Stimulated activated CD4-positive, alpha-beta T cell treated with anti-CD3 and anti-CD28 coated beads, TNF-alpha, amount 100 ng/mL, for 4 hours (primary cell): ENCODE measurements at places on chromosomes 2 and 18.

- no peak for DNase-seq
Measured at GRCh38 chr18:37452682-37453385, 112.8 kb downstream of the CELF4 start.

- DNase-seq = no peak
Measured at GRCh38 chr2:28108143-28108542, 217.6 kb downstream of the BABAM2 start.

GRCh38 chr2:162106146-162106551, 32.1 kb upstream of the DPP4 start:
- no peak for DNase-seq

- DNase-seq = no peak
Measured at GRCh38 chr18:21241301-21242048, 557 bp upstream of the GREB1L start.

GRCh38 chr2:225326969-225327368, 72.5 kb upstream of the NYAP2 start:
- DNase-seq = no peak

GRCh38 chr2:125901278-125901677, 754.7 kb upstream of the GYPC start:
- DNase-seq = no peak

GRCh38 chr2:24816404-24816803, 23.2 kb downstream of the CENPO start:
- no peak for DNase-seq

GRCh38 chr2:208879666-208880065, 473.1 kb downstream of the PTH2R start:
- no peak for DNase-seq

DNA sequence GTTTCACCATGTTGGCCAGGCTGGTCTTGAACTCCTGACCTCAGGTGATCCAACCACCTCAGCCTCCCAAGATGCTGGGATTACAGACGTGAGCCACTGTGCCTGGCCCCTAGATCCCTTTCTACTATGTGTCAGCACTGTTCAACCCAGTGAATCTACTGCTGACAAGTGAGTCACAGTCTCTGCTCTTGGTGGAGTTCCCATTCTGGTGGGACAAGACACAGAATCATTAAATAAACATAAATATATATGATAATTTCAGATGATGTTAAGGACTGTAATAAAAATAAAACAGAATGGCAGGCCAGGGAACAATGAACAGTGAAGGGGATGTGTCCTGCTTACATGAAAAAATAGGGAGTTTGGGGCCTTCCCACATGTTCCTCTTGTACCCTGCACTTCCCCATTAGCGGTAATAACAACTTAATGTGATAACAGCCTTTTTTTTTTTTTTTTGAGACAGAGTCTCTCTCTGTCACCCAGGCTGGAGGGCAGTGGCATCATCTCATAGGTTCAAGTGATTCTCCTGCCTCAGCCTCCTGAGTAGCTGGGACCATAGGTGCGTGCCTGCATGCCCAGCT, 112.2 kb downstream of the CPO start:
- no peak for DNase-seq

GRCh38 chr18:57801325-57801724, 1.8 kb downstream of the ATP8B1 start:
- no peak for DNase-seq

DNA sequence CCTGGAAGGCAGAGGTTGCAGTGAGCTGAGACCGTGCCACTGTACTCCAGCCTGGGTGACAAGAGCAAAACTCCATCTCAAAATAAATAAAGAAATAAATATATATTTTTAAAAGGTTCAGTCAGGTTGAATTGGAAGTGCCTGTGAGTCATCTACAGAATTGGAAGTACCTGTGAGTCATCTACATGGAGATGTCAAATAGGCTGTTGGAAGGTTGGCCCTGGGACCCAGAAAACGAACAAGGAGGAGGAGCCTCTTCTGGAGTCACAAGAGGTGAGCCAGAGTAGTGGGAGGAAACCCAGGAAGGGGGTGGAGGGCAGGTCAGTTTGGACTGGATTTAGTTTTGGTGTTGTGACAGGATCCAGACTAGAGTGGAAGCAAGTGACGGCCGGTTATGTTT, 15.2 kb upstream of the SCYGR1 start:
- no peak for DNase-seq

- no peak for DNase-seq
Measured at GRCh38 chr2:73037947-73038585, 33.4 kb downstream of the SFXN5 start.

- DNase-seq = no peak
Measured at GRCh38 chr2:36177282-36177681, 178.3 kb upstream of the CRIM1 start.

GRCh38 chr2:8539743-8540551, 141.9 kb upstream of the ID2 start:
- no peak for DNase-seq

- DNase-seq = no peak
Measured at GRCh38 chr2:242011991-242012764, 142.6 kb downstream of the RTP5 start.

GRCh38 chr18:23143016-23143814, 7.9 kb downstream of the CABLES1 start:
- DNase-seq = no peak

DNA sequence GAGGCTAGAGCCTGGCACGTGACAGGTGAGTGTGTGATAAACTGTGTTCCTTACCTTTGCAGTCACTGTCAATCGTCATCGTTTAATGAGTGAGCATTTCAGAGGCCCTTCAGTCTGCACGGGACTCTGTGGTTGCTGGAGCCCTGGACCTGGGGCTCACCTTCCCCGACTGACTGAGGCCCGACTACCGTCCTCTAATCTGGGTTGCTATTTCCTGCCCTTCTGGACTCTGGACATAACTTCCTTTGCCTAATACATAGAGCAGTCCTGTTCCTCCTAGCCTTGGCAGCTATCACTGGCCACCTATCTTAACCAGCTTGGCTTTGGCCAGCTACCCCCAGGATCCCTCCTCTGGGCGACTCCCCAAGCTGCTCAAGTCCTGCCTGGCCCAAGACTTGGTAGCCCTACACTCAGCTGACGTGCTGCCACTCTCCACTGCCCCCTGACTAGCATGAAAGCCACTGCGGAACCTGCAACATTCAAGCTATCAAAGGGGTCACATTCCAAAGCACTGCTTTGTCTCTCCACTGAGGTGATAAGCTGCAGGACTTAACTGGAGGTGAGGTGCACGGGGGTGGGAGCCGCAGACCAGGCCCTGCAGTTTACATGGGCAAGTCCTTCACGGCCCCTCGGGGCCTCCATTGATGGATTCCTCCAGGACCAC, 11.1 kb upstream of the RAB17 start:
- DNase-seq = no peak

DNA sequence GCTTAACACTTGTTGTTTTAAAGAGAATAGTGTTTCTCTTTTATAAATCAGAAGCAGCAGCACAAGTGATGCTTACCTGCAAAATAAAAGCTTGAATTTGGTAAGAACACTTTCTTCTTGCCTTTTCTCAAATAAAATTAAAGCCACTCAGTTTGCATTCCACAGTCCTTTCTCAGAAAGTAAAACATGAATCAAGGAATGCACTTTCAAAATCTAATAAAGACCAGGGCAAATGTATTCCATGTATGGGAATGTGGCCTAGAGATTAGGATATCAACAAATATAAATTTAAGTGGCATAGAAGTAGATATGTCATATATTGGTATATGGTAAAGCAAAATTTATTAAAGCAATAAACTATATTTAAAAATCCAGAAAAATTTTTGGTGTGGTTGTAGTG, 352.8 kb downstream of the THSD7B start:
- DNase-seq = no peak

DNA sequence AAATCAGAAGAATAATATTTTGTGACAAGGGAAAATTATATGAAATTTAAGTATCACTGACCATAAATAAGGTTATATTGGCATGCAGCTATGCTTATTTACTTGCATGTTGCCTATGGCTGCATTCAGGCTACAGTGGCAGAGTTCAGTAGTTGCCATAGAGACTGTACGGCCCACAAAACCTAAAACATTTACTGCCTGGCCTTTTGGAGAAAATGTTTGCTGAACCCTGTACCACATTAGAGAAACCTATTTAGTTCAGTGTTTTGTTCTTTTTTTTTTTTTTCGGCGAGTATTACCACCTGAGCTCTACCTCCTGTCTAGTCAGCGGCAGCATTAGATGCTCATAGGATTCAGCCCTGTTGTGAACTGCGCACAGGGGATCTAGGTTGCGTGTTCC, 163.7 kb downstream of the MCFD2 start:
- DNase-seq = no peak

DNA sequence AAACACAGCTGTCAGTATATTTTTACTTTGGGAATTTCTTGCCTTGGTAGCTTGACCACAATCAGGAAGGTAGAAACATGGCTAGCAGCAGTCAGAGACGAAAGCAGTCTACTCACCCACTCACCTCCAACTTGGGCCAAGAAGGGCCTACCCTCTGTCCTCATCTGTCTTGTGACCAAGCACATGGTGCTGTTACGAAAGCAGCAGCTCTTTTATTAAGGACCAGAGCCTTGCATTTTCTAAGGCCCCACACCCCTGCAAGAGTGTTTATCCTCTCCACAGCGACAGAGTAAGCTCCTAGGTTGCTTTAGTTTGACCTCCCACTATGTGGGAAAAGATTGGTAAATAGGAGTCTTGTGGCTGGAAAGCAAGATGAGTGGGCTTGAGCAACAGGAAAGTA, 31.3 kb upstream of the MSTN start:
- DNase-seq = no peak

DNA sequence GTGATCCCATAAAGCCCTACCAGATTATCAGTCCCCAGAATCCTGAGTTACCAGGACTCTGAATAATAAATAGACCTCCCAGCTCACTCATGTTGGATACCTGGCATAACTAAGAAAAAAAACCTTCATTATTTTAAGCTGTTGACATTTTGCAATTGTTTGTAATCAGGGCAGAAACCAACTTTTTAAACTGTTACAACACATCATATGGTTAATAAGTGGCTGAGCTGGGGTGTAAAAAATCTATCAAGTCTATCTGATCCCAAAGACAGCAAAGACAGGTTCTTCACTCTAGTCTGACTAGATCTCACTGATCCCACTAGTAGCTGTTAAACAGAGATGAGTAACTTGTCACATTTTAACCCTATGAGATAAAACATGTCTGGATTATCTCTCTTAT, 370.3 kb downstream of the RIT2 start:
- no peak for DNase-seq

DNA sequence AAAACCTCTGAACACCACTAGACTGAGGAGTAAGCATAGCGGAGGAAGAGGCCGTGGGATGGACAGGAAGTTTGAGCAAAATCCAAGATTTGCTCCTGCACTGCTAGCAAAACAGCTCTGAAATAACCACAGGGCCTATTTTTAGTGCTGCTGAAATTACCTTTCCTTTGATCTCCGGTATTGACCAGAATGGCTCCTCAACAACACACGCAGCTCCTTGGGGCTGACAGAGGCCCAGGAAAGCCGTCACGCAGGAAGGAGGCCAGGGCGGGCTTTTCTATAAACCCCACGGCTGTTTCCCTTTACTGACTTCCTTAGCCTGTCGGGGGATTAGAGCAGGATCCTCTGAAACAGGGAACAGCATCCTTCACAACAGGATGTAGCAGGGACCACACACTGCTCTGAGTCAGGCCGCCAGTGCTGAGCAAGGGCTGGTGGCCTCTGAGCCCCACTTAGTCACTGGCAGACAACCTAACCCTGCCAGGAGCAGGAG, 80.8 kb upstream of the LCLAT1 start:
- DNase-seq = no peak

DNA sequence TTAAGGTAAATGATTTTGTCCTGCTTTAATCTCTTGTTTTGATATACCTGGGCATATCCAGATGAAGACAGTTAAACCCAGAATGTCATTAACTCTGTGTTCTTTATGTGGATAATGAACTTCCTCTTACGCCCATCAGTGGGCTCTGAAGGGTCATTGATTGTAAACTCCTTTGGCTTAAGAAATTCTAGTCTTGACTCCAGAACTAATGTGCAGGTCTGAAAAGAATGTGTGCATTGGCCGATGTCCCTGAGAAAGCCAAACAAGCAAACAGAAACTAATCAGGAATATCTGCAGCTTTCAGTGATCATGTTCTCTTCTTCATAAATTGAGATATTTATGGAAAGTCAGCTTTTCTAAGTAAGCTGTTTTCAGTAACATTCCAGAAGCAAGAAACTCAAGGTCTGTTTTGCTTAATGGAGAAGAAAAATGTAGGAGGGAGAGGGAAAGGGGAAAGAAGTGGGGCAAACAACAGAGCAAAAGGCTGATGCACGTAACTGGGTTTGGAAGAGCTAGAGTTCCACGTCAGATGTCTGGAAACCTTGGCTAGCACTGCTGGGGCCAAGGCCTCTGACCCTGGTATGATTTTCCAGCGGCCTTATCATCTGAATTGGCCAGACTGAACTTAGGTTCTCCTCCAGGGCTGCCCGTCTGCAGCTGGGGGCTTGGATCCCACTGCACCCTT, 61.3 kb upstream of the FHL2 start:
- no peak for DNase-seq

GRCh38 chr2:44655401-44655864, 286.1 kb upstream of the SIX3 start:
- no peak for DNase-seq

GRCh38 chr2:120132691-120133090, 90.5 kb downstream of the TMEM185B start:
- no peak for DNase-seq

DNA sequence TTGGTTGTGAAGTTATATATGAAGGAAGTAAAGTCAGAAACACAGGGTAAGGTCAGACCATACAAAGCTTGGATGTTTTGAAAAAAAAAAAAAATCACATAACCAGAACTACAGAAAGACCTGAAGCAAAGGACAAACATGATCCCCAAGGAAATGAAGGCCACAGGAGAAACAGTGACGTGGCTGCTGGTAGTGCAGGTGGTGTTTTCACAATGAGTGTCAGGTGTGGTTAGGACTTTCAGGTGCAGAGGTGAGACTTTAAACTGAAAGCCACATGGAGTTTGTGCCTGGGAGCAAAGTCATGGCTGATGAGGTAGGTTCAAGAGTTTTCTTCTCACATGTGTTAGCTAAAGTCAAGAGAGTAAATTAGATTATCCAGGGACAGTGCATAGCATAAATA, 270.7 kb downstream of the PIEZO2 start:
- no peak for DNase-seq

DNA sequence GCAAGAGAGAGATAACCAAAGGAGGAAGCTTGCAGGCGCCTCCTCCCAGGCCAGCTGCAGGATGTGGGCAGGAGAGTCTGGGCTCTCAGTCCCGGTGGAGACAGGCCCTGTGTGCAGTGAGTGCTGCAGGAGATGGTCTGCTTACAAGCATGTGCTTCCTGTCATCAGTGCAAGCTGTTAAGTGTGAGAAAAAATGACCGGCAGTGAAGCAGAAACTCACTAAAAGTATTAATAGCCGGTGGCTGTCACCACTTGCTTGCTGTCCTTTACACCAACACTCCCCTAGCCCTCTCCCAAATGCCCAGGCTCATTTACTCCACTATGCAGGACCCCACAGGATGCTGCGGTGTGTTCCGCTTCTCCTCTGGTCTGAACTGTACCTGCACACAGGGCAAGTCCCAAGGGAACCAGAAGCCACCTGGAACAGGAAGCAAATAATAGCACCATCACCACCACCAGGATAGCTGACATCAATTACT, 435.6 kb upstream of the HS6ST1 start:
- no peak for DNase-seq
